Stimulated activated CD8-positive, alpha-beta memory T cell treated with anti-CD3 and anti-CD28 coated beads, Interleukin-15, amount 100 ng/mL, for 24 hours (primary cell): ENCODE measurements at places on chromosomes 2 and 18.

DNA sequence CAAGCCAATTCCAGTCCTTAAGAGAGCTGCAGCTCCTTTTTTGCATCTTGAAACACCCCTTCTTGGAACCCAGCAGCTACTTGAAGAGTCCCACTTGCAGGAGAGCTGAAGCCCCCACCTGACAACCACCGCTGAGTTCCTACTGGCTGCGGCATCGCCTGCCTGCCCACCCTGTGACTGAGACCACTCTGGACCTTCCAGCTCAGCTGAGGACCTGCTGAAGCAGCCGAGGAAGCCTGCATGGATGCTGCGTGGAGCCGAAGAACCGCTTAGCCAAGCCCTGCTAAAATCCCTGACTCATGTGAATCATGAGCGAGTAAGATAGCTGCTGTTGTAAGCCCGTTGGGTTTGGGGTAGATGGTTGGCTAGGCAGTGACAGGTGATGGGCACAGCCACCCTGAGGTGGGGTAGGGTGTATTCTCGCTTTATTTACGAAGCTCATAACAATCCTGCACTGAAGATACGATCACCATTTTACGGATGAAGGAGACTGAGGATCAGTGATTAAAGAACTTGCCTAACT lies 78.4 kb downstream of the INHBB start:
- no peak for DNase-seq

DNA sequence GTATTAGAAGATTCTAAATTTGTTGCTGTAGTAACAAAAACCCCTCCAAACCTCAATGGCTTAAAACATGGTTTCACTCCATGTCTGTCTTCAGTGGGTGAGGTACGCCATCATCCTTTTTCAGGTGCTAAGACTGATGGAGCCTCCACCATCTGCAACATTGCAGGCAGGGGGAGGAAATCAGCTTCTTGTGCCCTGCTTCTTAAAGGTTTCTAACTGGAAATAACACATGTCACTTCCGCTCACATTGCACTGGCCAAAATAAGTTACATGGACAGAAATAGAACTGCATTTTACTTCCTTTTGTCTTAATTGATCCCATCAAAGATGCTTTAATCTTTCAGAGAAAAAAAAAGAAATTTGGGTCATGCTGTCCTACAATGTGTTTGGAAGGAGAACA lies 94.1 kb downstream of the GALNT3 start:
- no peak for DNase-seq

DNA sequence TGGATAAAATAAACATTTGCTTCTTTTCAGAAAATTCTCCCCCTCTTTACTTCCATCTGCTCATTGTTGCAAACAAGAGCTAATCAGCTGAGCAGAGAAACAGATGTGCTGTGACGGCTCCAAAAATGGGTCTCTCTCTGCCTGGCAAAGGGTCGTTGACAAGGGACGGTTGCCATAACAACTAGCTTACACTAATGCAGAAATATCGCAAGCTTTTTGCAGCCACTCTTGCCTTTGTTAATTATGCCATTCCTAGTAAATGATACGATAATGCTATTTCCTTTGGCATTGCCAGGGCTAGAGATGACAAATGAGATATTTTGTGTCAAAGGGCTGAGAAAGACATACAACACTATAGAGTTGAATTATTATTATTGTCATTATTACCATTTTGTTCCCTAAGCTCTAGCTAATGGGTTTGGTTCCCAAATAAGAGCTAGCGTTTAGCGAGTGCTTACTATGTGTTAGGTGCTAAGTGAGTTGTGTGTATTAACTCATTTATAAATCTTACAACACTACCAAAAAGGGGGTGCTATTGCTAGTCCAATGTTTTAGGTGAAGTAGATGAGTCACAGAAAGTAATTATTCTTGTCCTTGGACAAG lies 46.8 kb downstream of the MYO3B start:
- DNase-seq: no peak

DNA sequence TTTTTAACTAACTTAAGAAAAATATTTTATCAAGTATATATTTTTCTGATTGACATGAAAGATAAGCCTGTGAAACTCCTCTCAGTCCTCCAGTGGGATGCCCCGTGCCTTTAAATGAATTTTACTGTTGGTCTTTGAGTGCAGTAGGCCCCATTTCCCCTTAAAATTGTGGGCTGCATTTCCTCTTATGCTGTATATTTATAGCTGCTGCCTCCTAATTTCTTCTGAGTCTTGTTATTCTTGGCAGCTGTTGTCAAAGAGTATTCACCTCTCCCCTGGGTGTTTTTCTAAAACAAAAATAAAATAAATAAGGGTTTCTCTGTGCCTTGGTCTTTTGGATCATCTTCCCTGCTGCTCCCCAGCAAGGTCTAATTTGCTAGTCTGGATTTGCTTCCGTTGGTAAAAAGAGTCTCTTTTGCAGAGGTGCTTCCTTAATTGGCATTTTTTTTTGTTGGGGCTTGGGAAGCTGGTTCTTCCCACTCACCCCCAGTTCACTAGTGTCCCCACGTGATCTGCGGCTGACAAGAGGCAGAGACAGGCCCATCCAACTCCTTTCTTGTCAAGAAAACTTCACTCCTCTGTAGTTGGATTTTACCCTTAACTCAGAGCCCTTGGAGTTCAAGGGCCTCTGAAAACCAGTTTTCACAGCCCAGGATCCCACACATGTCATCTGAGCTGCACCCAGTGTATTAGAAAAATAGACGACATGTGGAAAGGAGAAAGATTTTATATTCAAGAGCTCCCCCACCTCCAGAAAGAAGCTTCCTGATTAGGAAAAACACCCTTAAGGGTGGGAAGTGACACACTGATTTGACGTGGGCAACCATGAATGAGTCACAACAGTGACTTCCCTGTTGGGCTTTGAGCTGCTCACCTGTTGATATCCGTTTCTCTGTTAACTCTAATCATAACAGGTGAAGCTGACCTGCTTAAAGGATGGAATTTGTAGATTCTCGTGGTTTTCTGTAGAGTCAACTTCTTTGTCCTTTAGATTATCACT lies 431.5 kb downstream of the DCDC2C start:
- no peak for DNase-seq

- no peak for DNase-seq
Measured at GRCh38 chr2:145593991-145594614, 1074.2 kb upstream of the ZEB2 start.

DNA sequence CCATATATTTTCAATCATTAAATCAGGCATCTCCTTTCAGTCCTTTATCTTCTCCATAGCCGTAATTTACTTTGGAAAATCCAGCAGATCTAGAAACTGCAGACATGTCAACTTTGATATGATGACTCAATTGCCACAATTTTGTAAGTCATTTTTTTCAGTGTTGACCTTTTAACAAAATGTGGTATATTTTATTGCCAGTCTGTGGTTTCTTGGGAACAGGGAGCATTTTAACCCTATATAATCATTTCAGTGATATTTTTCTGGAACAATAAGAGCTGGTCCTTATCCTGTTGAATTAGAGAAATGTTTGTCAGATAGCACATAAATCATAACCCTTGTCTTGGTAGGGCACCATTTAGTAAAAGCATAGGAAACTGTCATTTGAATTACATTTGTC lies 90.9 kb upstream of the UBXN4 start:
- DNase-seq: no peak

DNA sequence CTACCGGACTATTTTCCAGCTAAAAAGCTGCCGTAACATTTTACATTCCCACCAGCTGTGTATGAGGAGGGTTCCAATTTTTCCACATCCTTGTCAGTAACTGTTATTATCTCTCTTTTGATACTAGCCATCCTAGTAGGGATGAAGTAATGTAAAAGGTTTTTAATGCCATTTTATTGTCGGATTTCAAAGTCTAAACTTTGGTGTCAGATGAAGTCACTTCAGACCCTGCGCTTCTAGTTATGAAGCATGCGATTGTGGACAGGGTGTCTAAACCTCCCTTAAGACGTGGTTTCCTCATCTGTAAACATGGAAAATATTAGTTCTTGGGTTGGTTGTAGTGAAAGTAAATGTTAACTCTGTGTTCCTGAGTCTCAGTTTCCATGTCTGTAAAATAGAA lies 4.7 kb downstream of the DGKD start:
- no peak for DNase-seq

DNA sequence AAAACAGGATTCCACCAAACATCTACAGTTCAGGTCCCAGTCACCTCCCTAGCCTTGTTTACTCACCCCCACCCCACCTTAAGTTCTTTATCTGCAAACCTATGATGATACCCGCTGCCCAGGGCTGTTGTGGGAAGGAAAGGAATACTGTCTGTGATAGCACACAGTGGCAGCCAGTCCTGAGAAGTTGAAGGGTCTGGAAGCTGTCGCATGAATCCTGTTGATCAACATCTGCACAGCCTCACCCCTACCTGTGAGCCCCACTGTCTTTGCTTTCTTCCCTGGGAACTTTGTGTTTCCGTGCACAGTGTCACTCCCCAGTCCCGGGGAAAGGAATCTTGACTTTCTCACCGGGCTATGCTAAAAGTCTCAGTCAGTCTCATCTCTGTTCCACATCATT lies 160.7 kb upstream of the EPAS1 start:
- no peak for DNase-seq

DNA sequence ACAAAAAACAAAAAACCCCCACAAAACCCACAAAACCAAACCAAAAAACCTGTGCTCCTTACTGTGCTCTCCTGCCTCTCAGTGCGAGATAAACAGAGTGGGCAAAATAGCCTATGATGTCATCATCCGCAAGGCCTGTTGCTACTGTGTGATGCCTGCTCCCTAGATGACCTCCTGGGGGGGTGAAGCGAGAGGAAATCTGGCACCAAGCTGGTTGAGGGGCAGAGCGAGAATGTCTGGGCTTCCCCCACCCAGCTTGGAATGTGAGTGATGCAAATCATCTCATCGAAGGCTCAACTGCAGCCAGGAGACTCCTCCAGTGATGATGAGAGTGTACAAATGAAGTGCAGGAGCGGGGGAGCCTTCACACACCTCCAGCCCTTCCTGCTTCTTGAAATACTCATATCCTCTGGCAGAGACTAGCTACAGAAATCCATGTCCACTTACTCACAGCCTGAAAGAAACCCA lies 57.7 kb upstream of the MAP4K3 start:
- no peak for DNase-seq

DNA sequence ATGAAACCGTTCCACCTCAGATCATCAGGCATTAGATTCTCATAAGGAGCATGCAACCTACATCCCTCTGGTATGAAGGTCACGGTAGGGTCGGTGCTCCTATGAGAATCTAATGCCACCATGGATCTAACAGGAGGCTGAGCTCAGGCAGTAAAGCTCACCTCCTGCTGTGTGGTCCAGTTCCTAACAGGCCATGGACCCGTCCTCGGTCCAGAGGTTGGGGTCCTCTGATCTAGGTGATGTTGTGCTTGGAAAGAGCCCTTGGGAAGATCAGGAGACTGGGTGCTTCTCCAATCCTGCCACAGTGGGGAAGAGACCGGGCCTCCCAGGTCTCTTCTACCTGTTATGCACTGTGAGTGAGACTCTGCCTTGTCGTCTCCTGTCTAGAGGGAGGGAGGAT lies 104.6 kb downstream of the ACKR3 start:
- DNase-seq: no peak

DNA sequence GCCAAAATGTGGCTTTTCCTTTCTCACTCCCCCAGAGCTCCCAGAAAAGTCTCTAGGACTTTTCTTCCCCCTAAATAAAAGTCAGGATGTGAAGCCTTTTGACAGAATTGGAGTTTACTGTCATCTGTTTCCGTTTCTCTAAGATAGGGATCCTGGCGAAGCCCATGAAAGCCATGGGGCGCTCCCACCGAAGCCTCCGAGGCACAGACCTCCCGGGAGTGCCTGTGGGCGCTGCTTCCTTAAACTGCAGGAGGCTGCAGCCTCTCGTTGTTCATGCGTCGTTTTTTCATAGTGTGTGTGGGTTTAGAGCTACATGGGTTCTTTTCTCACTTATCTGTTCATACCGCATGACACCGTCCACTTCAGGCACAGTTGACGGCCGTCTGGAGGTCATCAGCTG lies 56.8 kb downstream of the ASAP2 start:
- DNase-seq: no peak

GRCh38 chr18:41436772-41437171 lies 518.3 kb upstream of the PIK3C3 start:
- DNase-seq: no peak

DNA sequence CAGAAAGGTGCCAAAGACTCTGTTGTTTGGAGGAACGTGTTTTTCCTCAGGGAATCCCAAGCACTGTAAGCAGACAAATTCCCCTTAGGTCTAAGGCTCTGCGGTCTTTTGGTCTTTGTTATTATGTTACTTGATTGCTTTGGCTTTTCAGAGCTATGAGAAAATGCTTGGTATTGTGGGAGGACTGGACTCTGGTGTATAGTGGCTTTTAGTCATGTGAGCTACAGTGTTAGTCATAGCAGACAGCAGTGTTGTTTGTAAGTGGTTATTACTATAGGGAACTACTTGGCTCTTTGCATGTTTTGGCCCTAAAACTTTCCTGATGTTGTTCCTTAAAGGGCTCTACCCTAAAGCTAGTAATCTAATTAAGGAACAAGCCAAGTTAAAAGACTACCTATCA lies 956.2 kb upstream of the LRATD1 start:
- no peak for DNase-seq

GRCh38 chr2:85717308-85718008 lies 23.3 kb downstream of the GNLY start:
- no peak for DNase-seq

- DNase-seq: no peak
Measured at GRCh38 chr18:901761-902160, 2.9 kb upstream of the ADCYAP1 start.

- no peak for DNase-seq
Measured at GRCh38 chr2:129331638-129332037, 647.8 kb upstream of the RAB6C start.

GRCh38 chr2:10762651-10763460 lies 41.4 kb downstream of the ATP6V1C2 start:
- DNase-seq: no peak

DNA sequence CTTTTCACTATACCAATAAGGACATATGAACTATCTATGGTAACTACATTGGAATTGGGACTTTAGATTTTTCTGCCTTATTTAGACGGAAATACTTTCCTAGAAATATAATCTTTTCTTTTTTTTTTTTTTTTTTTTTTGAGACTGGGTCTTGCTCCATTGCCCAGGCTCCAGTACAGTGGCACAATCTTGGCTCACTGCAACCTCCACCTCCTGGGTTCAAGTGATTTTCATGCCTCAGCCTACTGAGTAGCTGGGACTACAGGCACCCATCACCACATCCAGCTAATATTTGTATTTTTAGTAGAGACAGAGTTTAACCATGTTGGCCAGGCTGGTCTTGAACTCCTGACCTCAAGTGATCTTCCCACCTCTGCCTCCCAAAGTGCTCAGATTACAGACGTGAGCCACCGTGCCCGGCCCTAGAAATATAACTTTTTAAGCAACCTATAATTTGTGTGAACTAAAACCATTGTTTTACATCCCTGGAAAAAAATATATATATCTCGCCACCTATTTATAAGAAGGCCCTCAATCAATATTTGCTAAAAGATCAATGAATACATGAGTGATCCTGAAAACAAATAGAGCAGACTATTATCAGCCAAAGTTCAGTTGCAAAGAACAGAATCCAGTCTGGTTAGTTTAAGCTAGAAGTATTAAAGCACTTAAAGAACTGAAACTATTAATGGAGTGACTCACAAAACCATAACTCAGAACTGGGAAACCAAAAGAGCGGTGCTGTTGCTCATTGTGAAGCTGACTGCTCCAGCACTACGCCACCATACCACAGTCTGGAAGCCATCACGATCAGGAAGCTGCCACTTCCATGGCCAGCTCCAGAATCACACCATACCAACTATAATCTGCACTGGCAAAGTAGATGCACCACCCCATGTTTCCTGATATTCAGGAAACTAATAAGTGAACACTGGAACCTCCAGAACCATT lies 8.4 kb upstream of the HNRNPLL start:
- no peak for DNase-seq

- no peak for DNase-seq
Measured at GRCh38 chr18:58670404-58671110, 708 bp upstream of the MALT1 start.

- DNase-seq: no peak
Measured at GRCh38 chr2:56009758-56010458, 86.3 kb upstream of the EFEMP1 start.
